NCI-H748 treated with DMSO at 0.1 percent for 48 hours (cell line): ENCODE measurements at places on chromosomes 7 and 10.
A peak's percentile ranks its signal among the peaks of the same experiment; 100 is the strongest.

DNA sequence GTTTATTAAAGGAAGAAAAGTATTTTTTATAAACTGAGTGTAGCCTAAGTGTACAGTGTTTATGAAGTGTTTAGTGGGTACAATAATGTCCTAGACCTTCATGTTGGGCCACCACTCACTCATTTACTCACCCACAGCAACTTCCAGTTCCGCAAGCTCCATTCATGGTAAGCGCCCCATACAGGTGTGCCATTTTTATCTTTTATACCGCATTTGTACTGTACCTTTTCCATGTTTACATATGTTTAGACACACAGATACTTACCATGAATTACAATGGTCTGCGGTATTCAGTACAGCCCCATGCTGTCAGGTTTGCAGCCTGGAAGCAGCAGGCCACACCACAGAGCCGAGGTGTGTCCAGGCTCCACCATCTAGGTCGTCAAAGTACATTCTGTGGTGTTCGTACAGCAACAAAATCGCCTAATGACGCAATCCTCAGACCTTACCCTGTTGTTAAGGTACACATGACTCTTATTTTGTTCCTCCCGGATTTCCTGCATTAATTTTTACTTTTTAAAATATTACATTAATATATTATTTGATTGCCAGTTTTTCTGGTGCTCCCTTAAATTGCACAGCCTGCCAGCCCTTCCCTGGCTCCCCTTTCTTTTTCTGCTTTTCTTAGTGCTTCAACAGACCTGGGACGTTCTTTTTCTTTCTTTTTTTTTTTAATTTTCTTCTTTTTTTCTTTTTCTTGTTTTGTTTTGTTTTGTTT, 881 bp upstream of the SSBP1 start:
- peak; percentile 13 for DNase-seq

DNA sequence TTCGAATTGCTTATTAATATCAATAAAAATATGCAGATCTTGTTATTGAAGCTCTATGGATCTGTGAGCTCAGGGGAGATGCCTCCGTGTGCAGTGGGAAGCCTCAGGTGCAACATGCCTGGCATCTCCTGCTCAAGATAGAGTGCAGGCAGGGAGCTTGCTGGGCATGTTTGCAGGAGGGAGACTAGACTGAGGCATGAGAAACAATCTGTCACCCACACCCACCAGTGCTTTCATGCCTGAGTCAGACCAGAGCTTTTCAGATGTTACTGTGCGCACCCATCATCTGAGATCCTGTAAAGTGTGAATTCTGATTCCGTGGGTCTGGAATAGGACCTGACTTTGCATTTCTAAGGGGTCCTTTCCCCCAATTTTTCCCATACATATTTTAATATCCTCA, 62.0 kb downstream of the ZNF33B start:
- DNase-seq: no peak

DNA sequence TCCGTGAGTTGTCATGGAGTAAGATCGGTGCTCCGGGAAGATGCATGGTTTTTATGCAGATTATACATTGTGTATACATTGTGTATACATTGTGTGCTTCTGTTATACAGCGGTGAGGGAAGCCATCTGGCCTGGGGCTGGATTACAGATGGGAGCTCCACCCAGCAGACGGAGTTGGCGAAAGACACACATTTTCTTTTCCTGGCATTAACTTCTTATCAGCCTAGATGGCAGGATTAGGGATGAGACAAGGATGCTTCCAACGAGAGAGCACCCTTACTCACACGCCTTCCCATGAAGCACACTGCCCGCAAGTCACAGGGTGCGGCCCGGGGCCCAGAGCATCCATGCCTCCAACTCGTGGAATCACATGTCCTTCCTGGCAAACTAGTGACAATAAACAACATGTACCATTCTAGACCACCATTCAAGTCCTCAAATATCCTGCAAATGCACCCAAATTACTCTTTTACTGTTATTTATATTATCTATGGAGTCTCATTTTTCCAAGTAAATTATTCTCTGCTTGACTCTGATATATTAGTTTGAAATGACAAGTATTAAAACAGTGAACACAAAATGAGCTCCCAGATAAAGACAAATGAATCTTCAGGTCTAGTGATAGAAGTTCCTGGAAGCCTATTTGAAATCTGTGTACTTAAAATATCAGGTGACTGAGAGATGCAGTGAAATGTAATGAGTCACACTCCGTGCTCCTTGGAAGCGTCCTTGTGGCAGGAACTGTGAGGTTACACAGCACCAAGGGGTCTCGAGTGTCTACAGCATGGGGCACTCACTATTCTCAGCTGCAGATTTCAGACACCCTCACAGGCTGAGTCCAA, 29.8 kb upstream of the PPP2R2D start:
- DNase-seq: no peak

DNA sequence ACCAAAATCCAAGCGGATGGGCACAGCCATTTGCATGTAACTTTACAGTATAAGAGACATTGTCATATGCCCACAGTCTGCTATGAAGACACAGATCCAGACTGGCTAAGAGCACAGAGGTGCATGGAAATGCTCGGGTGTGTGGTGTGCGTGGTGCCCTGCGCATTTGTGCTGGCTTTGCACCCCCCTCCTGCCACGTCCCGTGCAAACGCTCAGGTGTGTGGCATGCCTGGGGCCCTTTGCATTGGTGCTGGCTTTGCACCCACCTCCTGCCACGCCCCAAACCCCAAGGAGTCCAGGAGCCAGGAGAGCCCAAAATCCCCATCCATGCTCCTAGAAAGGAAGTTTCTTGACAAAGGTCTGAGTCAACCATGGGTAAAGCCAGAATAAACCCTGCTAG, 306.2 kb downstream of the PTPRN2 start:
- no peak for DNase-seq

- no peak for DNase-seq
Measured at GRCh38 chr10:129972966-129973673, 9.0 kb upstream of the EBF3 start.

- DNase-seq: no peak
Measured at GRCh38 chr10:91433620-91434019, 23.5 kb downstream of the HECTD2 start.

GRCh38 chr10:129935867-129936152, 28.3 kb downstream of the EBF3 start:
- no peak for DNase-seq

GRCh38 chr10:132806561-132807003, 20.6 kb upstream of the NKX6-2 start:
- no peak for DNase-seq

- DNase-seq: no peak
Measured at GRCh38 chr10:70274643-70275042, 9.2 kb downstream of the NPFFR1 start.

- DNase-seq: no peak
Measured at GRCh38 chr10:121556455-121556854, 41.8 kb downstream of the FGFR2 start.

DNA sequence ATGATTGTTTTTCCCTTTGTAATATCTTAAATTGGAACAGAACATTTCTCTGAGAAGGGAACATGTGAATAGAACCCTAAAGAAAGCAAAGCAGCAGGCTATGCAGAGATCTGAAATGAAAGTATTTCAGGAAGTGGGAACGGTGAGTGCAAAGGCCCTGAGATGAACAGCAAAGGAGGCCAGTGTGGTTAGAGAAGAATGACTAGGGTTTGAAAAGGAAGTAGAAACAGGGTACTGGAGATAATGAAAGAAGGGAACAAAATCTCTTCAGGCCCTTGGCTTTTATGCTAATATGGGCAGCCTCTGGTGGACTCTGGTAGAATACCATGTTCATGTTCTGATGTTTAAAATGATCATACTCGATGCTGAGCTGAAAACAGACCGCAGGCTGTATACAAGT, 22.2 kb downstream of the ARHGAP21 start:
- no peak for DNase-seq

GRCh38 chr10:50512214-50512595, 111.6 kb downstream of the SGMS1 start:
- DNase-seq: no peak

- DNase-seq: no peak
Measured at GRCh38 chr7:111858331-111858730, 296.0 kb upstream of the IMMP2L start.

DNA sequence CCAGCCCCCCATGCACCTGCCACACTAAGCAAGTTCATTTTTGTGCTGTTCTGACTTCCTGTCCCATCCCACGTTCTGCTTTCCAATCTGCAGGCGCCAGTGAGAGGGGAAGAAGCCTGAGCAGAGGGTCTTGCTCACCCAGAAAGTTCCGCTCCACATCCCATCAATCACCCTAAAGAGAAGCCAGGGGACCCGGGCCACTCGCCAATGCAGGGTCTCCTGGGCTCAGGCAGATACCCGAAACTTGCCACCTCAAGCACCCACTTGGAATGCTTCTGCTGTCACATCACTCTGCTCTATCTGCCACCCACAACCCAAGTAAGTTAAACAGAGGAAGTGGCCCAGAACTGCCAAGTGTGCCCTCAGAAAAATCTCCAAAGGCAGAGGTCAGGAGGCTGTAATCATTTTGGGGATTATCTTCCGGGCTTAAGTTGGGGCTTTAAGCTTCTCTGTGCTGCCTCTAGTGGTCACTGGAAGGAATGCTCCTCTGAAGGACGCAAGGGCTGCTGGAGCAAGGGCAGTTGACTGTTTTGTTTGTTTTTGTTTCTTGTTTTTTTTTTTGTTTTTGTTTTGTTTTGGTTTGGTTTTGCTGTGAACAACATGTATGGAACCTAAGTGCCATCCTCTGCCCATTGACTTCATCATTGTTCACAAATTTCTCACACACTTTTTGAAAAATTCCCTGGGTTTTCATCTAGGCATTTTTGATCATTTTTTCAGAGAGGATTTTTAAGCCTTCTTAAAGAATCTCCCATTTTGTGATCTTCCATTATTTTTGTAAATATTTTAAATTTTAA, 25.5 kb downstream of the PRR15 start:
- peak; percentile 38 for DNase-seq

GRCh38 chr7:101664436-101664835, 35.3 kb upstream of the MYL10 start:
- no peak for DNase-seq

DNA sequence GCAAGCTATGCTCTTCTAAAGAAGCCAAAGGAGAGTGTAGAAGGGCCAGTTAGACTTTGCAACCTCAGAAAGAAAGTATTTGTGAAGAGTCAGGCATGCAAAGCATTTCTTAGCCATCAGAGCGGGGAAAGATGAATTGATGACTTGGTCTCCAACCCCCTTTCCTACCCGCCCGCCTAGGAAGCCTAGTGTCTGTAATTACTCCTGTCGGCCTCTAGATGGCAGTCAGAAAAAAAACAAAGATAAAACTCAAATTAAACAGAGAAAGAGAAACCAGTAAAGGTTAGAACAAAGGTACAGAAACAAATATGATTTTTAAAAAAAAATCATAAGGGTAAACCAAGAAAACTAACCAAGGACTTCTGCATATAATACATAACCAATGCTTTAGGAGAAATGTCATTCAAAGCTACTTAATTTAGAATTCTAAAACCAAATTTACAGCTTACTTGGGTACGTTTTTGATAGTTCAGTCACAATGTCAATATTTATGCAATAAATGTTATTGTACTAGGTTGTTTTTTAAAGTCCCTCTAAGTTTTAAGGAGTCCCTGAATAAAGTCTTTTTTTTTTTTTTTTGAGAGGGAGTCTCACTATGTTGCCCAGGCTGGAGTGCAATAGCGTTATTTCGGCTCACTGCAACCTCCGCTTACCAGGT, 97.6 kb downstream of the LYZL1 start:
- DNase-seq: no peak

GRCh38 chr7:129989466-129989865, 36.7 kb upstream of the UBE2H start:
- no peak for DNase-seq

GRCh38 chr7:38318803-38319416, 45.5 kb upstream of the TARP start:
- DNase-seq: peak; percentile 69

DNA sequence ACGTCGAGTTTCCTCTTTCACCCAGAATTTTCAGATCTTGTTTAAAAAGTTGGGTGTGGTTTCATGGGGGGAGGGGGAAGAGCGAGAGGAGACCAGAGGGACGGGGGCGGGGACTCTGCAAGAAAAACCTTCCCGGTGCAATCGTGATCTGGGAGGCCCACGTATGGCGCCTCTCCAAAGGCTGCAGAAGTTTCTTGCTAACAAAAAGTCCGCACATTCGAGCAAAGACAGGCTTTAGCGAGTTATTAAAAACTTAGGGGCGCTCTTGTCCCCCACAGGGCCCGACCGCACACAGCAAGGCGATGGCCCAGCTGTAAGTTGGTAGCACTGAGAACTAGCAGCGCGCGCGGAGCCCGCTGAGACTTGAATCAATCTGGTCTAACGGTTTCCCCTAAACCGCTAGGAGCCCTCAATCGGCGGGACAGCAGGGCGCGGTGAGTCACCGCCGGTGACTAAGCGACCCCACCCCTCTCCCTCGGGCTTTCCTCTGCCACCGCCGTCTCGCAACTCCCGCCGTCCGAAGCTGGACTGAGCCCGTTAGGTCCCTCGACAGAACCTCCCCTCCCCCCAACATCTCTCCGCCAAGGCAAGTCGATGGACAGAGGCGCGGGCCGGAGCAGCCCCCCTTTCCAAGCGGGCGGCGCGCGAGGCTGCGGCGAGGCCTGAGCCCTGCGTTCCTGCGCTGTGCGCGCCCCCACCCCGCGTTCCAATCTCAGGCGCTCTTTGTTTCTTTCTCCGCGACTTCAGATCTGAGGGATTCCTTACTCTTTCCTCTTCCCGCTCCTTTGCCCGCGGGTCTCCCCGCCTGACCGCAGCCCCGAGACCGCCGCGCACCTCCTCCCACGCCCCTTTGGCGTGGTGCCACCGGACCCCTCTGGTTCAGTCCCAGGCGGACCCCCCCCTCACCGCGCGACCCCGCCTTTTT, at the start of gene VIM:
TSS of gene VIM (plus strand) at position 151 of the 925 bp plus-strand sequence. CDS start 1,182 bp downstream, outside the sequence.
- DNase-seq: no peak

DNA sequence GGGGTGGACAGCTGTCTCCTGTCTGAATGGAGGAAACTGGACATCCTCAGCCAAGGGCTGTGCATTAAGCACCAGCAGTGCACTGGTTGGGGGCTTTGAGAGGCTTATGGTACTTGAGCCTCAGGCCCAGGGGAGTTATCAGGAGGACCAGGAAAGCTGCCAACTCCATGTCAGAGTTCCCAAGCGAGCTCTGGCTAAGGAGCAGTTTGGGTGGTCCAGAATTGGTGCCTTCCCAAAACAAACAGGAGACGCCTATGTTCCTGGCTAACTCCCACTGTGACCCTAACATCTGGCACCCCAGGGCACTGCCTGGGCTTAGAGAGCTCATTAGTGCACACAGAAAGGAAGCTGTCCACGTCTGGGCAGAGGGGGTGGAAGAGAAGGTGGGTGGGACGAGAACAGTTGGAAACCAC, 408.6 kb upstream of the NPVF start:
- DNase-seq: no peak

DNA sequence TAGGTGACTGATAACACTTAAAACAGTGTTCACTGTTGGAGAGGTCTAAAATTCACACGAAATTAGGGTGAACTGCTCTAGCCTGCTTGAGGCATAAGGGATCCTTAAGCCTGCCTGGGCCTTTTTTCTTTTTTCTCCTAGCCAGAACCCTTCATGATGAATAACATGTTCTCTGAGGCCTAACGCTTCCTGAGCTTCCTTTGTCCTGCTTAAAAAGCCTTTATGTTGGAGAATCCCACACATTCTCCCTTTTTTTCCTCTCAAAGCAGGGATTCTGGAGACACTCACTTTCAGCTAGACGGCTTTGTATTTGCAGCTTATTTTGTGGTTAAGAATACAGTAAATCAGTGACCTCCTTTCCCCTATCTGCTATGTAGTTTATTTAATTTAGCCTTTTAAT, 354.7 kb upstream of the PHF14 start:
- DNase-seq: no peak

GRCh38 chr10:88546497-88546896, 36.6 kb downstream of the RNLS start:
- no peak for DNase-seq

GRCh38 chr10:86600296-86600695, 54.1 kb upstream of the OPN4 start:
- no peak for DNase-seq

GRCh38 chr10:94938383-94938782, at the start of gene CYP2C9:
TSS of gene CYP2C9 (plus strand) at chr10:94938658. CDS start at chr10:94938683, 25 bp downstream.
- DNase-seq: no peak
